ENCODE measurements at places on chromosomes 11 and 22.
A peak's percentile ranks its signal among the peaks of the same experiment; 100 is the strongest.

- no peak for DNase-seq
- no peak overlapping the region for H3K4me3 ChIP-seq
- no peaks in the 10 kb centered on the region for H3K4me1 ChIP-seq
- H3K36me3 ChIP-seq: no peaks in the 10 kb centered on the region
- no peak overlapping the region for H3K27ac ChIP-seq
These were observed 45.1 kb downstream of the AHNAK start for GRCh38 chr11:62501432-62501891.

DNA sequence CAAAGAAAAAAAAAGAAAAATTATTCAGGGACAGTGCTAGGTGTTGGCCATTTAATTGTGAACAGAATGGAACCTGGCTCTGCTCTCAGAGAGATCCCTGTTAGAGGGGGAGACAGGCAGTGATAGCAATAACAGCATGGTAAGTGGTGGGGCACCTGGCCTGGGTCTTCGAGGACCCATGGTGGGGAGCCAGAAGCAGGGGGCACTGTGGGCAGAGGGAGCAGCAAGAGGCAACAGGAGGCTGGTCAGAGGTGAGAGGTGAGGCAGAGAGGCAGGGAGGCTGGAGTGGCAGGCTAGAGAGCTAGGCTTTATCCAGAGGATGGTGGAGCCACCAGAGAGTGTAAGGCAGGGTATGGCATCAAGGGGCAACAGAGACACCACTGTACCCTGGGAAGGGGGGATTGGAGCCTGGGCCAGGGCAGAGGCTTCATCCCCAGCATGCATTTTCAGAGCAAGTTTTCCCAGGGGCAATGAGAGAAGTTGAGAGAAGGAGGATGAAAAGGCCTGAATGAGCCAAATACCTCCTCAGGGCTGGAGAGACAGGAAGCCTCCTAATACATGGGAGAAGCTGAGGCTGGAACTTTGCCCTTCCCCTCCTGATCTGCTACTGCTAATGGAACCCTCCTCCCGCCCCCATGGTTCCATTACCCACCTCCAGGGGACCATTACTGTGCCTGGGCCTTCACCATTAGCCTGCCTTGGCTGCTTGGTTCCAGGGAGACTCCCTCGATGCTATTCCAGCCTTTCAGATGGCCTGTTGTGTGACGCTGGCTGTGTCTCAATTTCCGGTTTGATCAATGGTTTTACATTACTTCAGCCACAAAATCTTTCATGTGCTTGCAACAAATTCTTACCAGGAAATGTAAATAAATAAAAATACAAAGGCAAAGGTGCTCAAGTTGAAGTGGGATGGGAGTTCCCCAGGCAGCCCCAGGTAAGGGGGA lies 2.6 kb upstream of the P2RY2 start:
- no peaks in the 10 kb centered on the region for H3K36me3 ChIP-seq
- H3K27me3 ChIP-seq: no peaks in the 10 kb centered on the region
- peaks cover 66% of the 10 kb centered on the region for H3K4me1 ChIP-seq
- DNase-seq: peak; percentile 30
- peak overlapping the region; percentile 83 for H3K27ac ChIP-seq
- no peak overlapping the region for H3K4me3 ChIP-seq

DNA sequence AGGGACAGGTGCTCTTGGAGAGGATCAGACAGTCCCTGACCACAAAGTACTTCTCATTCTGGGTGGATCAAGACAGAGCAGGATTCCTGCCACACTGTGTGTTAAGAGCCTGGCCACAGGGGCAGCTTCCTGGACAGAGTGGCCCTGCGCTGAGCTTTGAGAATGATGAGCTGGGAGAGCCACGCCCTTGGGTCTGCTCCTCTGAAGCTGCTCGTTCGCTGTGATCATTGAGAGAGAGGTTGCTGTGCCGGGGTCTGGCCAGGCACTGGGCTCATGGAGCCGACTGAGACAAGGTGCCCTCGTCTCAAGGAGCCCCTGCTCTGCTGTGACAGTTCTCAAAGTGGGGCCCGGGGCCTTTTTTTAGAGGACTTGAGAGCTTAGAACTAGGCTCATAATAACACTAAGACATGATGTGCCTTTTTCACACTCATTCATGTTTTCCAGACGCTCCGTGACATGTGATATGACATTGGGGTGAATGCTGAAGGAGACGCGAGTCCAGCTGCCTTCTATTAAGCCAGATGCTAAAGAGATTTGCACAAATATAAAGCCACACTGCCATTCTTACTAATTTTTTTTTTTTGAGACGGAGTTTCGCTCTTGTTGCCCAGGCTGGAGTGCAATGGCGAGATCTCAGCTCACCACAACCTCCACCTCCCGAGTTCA lies 1.6 kb upstream of the MFRP start:
- no peaks in the 10 kb centered on the region for H3K36me3 ChIP-seq
- H3K4me1 ChIP-seq: no peaks in the 10 kb centered on the region
- H3K4me3 ChIP-seq: no peak overlapping the region
- no peak overlapping the region for H3K27ac ChIP-seq
- no peak for DNase-seq
- H3K27me3 ChIP-seq: peaks cover 16% of the 10 kb centered on the region

- H3K27me3 ChIP-seq: peaks cover 28% of the 10 kb centered on the region
- no peak for DNase-seq
- H3K36me3 ChIP-seq: no peaks in the 10 kb centered on the region
- H3K27ac ChIP-seq: no peak overlapping the region
- H3K4me3 ChIP-seq: no peak overlapping the region
These were observed 3.9 kb downstream of the LRRC10B start for GRCh38 chr11:61512435-61512834.

DNA sequence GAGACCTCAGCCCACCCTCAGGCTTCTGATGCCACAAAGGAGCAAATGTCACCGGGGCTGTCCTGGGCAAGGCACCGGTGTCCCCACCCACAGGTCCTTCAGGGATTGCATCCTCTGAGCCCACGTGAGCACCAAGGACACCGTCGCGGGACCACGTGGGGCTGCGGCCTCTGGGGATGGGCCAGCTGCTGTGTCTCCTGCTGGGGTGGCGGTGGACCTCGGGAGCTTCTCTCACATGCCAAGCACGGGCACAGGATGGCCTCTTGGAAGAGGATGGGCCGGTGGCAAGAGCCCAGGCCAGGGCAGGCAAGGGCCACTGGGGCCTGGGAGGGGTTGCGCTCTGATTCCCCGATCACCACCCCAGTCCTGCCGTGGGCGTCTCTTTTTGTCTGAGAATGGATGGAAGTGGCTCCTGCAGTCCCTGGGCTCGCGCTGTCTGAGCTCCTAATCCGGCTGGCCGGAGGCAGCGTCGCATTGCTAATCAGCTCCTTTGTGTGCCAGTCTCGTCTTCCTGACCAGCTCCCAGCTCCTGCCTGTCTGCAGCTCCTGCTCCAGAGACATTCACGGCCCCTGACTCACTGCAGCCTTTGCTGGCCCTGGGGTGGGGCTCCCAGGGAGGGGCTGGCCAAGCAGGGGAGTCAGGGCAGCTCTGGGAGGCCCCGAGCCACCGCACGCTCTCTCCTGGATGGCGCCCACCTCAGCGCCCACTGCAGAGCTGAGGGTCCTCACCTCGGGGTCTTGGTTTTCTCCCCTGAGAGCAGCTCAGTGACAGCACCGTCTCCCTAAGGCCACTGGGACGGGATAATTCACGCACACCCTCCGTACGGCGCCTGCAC lies 146.7 kb downstream of the CTTN start:
- H3K27ac ChIP-seq: no peak overlapping the region
- no peaks in the 10 kb centered on the region for H3K4me1 ChIP-seq
- no peaks in the 10 kb centered on the region for H3K36me3 ChIP-seq
- DNase-seq: no peak
